T-helper 2 cell (primary cell): ENCODE measurements at places on chromosomes 2 and 18.

DNA sequence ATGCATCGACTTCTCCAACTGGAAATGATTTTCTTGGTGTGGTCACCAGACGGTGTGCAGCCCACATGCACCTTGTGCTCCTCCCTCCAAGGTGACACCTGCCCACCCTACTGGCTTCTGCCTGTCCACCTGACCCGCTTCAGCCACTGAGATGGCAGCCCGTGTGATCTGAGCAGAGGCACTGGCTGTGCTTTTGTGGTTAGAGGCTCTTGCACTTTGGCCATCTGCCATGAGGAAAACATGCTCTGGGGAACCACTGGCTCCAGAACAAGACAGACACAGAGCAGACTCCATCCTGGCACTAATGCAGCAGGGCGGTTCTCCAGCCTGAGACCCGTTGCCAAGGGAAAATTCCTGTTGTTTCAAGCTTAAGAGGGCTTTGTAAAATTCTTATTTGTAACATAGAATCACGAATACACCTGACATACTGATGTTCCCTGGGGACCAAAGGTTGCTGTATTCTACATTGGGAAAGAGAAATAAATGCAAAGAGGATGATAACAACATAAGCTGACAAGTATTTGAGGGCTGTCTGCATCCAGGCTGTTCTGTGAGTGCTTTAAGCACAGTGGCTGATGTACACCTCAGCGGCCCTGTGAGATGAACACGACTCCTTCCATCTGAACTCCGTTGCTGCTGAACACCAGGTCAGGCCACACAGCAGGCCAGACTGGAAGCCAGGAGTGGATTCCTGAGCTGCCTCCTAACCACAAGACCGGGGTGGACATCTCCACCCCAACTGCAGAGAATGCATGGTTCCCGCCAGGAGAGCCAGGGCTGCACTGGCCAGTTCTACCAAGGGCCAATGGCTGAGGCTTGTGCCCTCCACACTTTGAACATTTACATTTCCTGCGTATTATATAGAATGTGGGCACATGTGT lies 820.4 kb downstream of the GALR1 start:
- no peak for DNase-seq

DNA sequence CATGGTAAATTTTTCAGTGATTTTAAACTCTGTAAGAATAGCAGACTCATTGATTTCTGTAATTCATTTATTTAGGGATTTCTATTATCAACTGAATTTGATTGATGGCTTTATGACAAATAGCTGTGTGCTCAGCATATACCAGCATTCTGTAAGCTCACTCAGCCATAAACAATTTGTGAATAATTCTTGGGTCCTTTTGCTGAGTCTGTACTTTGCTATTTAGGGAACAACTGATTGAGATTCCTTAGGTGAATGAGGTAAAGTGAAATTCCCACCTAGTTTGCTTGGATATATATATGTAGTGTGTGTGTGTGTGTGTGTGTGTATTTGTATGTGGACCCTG lies 76.7 kb upstream of the CAVIN2 start:
- DNase-seq: no peak

GRCh38 chr2:228599297-228599696 lies 417.8 kb upstream of the SPHKAP start:
- DNase-seq: no peak

DNA sequence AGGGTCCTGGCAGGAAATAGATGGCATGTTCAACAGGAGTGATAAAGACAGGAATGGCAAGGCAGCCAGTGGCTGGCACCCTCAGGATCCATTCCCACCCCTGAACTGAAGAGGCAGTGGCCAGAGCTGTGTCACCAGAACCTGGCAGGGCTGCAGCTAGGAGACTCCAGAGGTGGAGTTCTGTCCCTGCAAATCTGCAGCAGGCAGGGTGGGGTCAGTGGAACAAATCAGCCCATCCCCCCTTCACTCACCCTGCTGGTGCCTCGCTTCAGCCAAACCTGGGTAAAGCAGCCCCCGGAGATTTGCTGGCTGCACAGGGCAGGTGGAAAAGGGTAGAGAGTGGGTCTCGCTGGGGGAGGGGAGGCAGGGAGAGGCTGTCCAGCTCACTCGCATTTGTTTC lies 12.7 kb downstream of the INPP5D start:
- DNase-seq: no peak

DNA sequence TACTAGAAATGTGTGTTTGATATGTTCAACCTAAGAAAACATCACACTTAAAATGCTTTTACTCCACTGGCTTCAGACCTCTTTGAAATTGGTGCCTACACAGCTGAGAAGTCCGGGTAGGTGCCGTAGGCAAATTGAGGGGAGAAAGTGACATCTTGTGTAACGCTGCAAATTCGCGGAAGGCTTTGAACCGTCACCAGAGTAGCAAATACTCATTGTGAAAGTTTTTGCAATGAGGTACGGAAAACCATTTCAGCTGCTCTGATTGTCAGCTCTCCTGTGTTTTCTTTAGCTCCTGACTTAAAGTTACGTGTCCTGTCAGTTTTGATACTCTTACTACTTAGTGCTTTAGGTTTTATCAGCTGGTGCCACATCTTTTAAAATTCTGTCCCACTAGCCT lies 224.5 kb downstream of the FAM210A start:
- no peak for DNase-seq

- no peak for DNase-seq
Observed at GRCh38 chr18:13370995-13371625, 152.6 kb downstream of the LDLRAD4 start.

DNA sequence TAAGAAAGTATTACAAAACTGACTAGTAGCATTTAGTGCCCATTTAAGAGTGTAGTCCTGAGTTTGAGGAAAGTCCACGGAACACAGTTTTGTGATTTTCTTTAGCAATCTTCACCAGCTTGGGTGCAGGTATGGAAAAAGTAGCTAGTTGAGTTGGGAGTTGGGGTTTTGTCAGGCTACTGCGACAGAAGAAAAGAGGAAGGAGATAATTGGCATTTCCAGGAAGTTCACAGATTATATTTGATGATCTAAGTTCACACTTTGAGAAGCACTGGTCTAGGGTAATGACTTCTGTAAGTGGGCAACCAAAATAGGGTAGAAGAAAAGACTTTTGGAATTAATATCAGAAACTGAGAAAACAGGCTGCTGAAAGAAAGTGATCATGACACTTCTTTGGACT lies 52.1 kb downstream of the VIL1 start:
- DNase-seq: no peak

DNA sequence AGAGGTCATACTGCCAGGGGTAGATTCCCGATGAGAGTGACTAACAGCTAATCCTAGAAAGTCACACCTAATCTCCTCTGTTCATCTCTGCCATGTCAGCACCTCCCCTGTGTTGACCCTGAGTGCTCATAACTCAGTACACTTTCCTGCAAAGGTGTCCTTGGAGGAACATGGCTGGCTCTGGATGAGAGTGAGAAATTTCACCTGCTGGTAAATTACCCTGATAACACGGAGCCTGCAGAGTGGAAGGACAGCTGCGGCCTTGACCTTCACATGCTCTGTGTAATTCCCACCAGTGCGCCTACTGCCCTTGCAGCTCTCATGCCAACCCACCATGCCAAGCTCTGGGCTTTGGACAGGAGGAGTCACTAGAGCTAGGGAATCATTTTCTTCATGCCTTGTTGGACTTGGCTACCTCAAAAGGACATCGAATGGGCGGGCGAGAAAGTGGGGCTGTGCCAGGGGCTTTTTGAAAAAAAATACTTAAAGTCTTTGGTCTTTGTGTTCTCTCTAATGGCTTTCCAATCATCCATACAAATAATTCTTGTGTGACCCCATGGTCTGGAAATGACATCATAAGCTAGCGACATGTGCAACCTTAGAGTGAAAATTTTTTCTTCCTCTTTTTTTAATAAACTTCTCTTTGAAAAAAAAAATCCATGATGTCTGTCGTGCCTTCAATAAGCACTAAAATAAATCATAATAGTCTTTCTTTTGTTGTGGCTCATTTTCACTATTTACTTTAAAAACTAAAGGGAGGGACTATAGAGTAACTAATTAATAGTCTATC lies 319.9 kb downstream of the MYCN start:
- no peak for DNase-seq

DNA sequence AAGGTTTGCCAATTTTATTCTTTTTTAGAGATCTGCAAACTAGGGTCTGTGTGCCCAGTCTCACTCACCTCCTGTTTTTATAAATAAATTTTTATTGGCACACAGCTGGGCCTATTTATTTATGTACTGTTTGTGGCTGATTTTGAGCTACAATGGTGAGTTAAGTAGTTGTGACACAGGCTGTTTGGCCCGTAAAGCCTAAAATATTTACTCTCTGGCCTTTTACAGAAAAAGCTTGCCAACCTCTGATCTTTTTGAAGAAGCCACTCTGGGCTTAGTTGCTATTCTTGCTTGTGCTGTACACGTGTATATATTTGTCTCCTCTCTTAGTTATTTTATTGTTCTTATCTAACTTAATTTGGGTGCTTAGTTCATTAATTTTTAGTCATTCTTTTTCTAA lies 14.5 kb downstream of the NAB1 start:
- DNase-seq: no peak

DNA sequence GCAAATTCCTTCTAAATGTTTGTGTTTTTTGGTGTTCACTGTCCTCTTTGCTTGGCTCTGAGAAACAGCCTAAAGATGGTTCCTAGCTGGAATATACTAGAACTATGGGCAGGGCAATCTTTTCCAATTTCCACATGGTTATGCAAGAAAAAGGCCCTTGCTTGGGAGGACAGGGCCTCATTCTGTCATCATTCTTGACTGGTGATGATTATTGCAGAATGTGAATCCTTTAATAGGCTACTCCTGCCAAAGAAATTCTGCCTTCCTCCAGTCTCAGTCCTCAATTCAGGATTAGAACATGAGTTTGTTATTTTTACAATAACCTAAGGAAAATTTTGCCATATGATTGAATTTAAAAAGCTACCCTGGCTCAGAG lies 218.7 kb downstream of the HNMT start:
- DNase-seq: no peak

- DNase-seq: no peak
Observed at GRCh38 chr2:99198103-99198841, 17.3 kb downstream of the MRPL30 start.

DNA sequence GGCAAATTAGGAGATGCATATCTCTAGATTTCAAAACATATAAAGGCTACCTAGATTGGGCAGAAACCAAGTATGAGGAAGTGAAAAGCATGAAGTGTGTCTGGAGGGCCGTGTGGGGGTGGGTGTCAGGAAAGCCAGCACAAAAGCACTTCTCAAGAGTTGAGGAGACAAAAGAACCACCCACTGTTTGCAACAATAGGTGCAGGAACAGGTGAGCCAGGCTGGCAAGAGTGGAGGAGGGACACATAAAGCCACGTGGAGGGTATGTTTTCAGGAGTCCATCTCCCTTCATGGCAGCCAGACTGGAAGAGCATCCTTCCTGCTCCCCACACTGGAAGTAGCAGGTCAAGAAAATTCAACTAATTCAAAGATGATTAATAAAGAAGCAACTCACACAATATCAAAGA lies 96.4 kb downstream of the CERS6 start:
- DNase-seq: no peak

DNA sequence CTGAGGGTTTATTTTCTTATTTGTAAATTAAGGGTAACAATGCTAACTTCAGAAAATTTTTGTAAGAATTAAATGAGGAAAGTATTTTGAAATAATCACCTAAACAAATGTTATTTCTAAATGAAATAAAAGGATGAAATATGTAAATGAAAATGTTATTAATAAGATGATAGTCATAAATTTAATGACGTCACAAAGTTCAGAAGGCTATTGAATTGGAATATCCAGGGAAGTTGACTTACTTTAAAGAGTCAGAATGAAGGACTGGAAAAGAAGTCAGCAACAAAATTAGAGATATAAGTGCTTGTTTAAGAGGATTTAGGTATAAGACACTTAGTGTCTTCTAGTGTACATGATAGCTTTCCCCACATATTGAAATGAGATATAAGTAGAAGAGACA lies 732.6 kb upstream of the CDH7 start:
- no peak for DNase-seq

- no peak for DNase-seq
Observed at GRCh38 chr2:122635686-122636085, 880.2 kb downstream of the TSN start.

DNA sequence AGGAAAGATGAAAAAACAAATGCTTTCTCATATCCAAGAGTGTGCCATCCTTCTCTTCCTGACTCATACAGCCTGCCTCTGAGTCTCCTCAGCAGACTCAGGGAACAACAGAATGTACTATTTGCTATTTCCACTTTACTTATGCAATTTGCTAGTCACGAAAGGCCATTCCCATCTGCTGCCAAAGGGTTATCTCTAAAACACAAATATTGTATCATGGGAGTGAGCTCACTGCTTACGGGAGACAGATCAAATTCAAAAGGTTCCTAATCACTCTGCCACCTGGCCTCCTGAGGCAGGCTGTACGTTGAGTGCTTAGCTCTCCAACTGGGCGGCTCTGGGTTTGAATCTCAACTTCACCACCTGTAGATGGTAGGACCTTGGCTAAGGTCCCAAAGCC lies 92.0 kb downstream of the GAREM1 start:
- DNase-seq: no peak

DNA sequence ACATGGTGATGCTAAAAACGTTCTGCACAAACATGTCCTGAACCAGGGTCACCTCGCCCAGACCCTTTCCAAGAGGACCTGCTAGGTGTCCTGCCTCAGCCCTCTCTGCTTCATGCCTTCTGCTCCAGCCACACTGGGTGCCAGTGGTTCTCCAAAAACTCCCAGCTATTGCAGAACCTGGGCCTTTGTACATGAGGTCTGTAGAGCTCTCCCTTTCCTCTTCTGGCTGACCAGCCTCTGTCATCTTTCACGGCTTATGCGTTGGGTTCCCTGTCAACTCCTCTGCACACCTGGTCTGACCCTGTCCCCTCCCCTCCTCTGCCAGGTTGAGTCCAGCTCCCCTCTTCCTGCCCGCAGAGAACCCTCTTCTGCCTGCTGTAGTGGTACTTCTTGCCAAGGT lies 35.5 kb upstream of the IGFBP5 start:
- DNase-seq: no peak

GRCh38 chr2:178422097-178422496 lies 28.9 kb downstream of the PRKRA start:
- no peak for DNase-seq

DNA sequence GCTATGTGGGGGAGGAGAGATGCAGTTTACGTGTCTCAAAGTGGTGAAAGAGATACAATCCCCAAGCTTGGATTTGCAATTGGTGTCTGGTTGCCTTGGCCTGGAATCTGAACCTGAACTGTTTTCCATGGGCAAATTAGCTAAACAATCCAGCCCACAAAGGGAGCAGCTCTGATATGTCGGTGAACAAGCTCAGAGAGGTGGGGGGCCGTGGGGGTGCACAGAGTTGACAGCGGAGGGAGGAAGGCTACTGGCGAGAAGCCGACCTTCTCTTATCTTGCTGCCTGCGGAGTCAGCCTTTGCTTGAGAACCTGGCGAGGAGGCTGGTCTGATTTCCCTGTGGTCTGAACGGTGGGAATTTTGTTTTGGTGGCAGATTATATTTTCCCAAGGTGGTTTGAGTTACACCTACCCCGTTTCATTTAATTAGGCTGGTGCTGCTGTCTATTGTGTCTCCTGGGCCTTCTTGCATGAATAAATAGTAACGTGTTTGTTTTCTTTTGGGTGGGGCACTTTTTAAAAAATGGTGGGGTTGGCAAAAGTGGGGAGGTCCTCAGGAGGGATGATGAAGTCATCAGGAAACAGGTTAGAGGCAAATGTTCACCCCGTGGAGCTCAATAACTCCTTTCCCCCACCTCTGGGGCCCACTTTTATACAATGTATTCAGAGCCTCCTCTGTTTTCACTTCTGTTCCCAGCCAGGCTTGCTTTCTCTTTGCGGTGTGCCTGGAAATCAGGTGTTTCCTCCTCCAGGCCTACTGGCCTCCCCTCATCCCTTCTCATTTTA lies 80.9 kb upstream of the IGFBP5 start:
- no peak for DNase-seq

- DNase-seq: peak; percentile 34
Observed at GRCh38 chr18:74248189-74248588, 43.6 kb downstream of the CYB5A start.

GRCh38 chr2:53640466-53640865 lies 127.1 kb upstream of the CHAC2 start:
- DNase-seq: no peak
